ENCODE measurements at places on chromosomes 12 and 14. TPM values are rescaled to one million over a fixed set of nuclear protein-coding genes. Genes with fewer than 3 reads are reported as not detected.

DNA sequence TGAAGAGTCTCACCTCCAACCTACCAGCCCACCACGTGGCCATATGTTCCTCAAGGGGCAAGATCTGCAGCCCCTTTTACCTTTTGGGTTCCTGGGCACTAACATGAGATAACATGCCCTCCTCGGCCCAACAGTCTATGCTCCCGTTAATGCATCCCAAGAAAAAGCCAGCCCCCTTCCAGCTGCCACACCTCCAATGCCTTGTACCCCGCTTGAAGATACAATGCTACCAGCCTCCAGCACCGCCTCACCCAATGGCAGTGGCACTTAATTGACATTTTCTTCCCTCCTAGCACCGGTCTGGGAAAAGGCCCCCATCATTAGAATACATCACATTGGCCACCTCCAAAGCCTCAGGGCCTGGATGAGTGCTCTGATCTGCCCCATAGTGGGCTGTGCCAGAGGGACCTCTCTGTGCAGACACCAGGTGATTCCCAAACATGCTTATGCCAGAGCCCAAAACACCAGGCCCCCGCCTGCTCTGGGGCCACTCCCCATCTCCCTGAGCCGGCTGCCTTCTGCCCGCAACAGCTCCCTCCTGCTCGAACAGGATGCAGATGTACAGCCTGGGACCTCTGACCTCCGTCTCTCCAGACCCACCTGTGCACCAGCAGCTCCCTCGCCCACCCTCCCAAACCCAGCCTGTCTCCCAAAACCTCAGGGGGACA is 118.3 kb downstream of the NCOR2 start:
- DNase-seq: no peak

Gene AQP6
- total RNA-seq: not detected

DNA sequence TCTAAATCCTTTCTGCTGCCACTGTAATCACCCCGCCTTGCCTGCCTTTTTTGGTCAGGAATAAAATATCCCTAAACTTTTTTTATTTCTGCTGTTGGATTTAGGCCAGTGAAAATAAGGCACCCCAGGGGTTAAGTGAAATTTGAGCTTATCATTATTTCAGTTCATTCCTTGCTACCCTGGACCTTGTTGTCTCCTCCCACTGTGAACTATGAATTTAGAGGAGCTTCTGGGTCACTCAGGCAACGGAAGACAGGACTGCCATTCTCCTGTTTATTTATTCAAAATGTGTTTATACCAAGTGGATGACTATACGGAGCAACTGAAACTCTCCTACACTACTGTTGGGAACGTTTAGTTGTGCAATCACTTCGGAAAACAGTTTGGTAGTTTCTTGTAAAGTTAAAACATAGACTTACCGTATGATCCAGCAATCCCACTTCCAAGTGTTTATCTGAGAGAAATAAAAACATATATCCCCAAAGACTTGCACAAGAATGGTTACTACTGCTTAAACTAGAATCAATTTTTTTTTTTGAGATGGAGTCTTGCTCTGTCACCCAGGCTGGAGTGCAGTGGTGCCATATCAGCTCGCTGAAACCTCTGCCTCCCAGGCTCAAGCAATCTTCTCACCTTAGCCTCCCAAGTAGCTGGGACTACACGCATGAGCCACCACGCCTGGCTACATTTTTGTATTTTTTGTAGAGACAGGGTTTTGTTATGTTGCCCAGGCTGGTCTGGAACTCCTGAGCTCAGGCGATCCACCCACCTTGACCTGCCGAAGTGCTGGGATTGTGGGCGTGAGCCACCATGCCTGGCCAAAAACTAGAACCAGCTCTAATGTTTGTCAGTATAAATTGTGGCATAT is 2.3 kb upstream of the TRAFD1 start:
- peak; percentile 95 for DNase-seq

Gene PRH2
- not detected for total RNA-seq

- no peak for DNase-seq
Observed at GRCh38 chr12:116421785-116422538, 137.2 kb upstream of the MAP1LC3B2 start.

GRCh38 chr12:70317781-70318180 is 48.3 kb upstream of the KCNMB4 start:
- no peak for DNase-seq

GRCh38 chr12:43988838-43989560 is 153.1 kb downstream of the TMEM117 start:
- peak; percentile 42 for DNase-seq

Gene ESPL1
- 2.9 TPM for total RNA-seq

Gene PLEKHD1
- not detected for total RNA-seq

DNA sequence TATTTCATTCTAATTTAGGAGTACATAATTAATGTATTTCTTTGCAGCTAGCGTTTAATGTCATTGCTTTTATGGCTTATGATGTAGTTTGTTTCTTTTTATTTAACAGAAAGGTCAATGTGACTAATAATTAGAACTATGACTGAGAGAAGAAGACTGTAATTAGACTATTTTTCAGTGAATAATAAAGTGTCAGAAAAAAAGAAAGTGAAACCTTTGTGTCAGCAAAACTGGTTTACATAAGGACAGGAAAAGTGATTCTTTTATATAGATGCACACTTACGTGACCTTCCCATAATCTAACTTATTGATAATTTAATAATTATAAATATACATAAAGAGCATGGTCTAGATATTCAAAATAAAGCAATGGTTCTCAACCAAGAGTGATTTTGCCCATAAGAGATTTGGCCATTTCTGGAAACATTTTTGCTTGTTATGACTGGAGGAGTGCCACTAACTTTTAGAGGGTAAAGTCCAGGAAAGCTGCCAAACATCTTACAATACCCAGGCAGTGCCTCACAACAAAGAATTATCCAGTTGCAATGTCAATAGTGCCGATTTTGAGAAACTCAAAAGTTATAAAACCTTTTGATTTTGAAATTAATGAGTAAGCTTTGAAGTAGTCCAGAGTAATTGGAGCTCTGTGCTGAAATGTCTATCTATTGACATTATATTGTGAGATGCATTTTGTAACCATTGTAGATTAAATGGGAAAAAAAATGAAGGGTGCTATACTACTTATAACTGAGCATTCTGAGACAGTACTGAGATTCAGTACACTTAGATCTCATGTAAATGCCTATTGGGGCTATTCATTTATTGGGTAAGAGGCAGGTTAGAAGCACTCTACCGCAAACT is 227.1 kb downstream of the C12orf50 start:
- DNase-seq: peak; percentile 72

DNA sequence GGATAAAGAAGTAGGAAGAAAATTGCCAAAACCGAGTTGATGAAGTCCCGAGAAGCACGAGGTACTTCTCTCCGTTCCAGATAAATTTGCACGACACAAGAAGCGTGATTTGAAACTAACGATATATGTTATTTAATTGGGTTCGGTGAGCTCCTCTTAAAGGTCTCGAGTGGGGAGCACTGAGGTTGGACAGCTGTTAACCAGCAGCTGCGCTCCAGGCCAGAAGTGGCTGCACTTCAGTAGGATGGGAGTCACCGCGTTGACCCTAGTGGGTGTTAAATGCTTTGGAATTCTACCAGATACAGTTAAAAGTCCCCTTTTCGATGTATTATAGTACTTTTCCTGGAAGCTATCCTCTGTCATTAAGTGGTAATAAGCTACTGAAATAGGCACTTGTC is 953 bp upstream of the DCAF5 start:
- peak; percentile 29 for DNase-seq

DNA sequence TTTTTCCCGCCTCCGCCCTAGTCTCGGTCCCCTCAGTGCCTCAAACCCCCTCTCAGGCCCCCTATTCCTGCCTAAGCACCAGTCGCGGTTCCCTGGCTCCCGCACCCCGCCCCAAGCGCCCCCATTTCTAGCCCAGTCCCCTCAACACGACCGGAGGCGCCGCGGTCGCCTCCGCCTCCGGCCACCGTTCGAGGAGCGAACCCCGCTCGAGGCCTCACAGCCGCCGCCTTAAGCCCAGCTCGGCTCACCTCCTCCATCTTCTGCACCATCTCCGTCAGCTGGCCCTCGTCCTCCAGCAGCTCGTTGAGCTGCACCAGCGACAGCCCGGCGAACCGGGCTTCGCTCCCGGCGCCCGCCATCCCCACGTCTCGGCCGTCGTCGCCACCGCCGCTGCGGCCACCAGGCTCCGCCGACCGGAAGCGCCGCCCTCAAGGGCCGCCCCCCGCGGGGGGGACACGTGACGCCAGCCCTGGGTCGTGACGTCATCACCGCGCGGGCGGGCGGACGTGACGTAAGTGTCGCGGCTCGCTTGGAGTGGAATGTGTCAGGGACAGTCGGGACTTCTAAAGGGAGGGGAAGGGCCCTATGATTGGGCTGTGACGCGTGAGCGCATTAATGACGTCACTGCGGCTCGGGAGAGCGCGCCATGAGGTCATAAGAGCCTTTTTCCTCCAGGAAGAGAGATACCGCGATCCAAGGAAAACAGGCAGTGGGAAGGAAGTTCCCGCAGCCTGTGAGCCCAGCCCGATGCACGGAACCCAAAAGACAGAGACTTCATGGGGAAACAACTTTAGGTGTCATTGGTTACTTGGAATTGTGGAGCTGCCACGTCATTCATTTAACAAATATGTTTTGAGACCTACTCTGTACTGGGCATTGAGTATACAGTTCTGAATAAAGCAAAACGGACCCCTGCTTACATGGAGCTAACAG is at the start of gene VPS37B:
Gene VPS37B (minus strand): TSS at position 421 of the 933 bp plus-strand sequence. CDS start 62 bp downstream, at position 359.
- DNase-seq: peak; percentile 76

DNA sequence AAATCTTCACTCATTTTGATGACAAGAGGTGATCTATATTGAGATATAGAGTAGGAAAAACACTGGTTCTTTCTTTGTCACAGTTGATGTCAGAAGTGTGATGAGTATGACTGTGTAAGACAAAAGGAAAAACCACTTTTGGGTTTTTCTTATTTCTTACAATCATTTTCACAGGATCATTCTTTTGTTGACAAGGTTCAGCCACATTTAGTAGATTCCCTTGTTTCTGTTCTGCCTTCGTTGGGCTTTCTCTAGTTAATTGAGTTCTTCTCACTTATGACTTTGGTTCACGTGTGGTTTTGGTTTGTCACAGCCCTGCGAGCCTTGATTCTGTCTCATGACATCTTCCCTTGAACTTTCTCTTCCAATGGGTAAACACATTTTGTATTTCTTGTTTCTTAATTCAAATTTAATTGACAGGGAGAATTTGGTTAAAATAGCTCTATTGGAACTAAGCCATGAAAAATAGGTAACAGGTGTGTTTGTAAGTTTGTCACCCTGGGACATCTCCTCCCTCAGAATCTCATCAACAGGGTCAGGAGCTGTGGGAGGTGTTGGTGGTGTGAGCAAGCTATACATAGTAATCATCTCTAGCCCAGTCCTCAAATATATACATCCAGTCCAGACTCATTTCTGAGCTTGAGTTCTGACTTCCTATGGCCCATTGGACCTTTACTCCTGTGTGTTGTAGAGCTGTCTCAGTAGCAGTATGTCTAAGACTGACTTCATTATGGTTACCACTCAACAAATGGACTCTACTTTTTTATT is 255.3 kb downstream of the BMP4 start:
- DNase-seq: no peak

GRCh38 chr12:47098099-47098498 is 18.3 kb upstream of the AMIGO2 start:
- DNase-seq: no peak

GRCh38 chr12:13130981-13131380 is 27.5 kb upstream of the GSG1 start:
- no peak for DNase-seq

- no peak for DNase-seq
Observed at GRCh38 chr12:114783089-114783618, 99.2 kb upstream of the TBX3 start.

Gene GPR132
- total RNA-seq: not detected

Gene ADAMTS20
- not detected for total RNA-seq

DNA sequence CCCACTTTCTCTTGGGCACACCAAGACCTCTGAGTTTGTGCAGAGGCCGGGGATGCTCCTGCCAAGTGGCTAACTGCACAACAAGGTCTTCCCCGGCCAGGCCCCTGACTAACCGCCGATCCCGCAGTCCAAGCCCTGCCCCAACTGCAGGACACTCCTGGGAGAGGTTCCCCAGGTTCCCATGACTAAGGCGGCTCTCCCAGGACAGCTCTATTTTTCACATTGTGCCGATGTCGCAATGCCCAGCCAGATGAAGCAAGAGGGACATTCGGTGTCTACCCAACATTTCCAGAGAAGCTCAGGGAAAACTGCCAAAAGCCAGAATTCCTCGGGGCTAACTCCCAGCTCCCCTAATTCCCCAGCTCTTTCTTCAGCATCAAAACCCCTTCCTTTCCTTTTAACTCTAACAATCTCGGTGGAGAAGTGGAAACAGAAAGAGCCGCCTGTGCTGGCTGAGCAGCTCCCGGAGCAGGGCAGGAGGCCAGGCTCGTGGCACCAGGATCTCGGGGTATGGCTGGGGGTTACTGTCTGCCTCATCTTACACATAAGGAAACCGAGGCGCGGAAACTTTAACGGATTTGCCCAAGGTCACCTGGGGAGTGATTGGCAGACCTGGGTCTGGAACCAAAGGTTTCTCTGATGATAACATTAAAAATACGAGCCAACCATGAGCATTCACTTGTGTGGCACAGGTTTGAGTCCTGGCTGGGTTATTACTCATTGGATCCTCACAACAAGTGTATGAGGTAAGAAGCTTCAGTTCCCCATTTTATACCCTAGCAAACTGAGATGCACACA is 318.2 kb downstream of the BCL11B start:
- peak; percentile 81 for DNase-seq

GRCh38 chr14:75969126-75969525 is 12.7 kb downstream of the TGFB3 start:
- no peak for DNase-seq

GRCh38 chr12:82833481-82833880 is 146.8 kb downstream of the TMTC2 start:
- no peak for DNase-seq

DNA sequence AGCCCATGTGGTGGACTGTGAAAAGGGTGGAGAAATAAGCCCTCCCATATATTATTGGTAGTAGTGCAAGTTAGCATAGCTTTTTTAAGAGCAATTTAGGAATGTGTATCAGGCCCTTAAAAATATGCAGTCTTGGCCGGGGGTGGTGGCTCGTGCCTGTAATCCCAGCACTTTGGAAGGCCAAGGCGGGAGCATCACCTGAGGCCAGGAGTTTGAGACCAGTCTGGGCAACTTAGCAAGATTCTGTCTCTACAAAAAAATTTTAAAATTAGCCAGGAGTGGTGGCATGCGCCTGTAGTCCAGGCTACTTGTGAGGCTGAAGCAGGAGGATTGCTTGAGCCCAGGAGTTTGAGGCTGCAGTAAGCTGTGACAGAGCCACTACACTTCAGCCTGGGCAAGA is 64.2 kb upstream of the BCAT1 start:
- no peak for DNase-seq

Measured in M059J (cell line).